K562 (cell line): ENCODE measurements at places on chromosomes 3 and 15. TPM values are rescaled to one million over a fixed set of nuclear protein-coding genes. Genes with fewer than 3 reads are reported as not detected.

GRCh38 chr15:33074212-33074611 is 120.3 kb downstream of the FMN1 start:
- H3K27me3 ChIP-seq: no peaks in the 10 kb centered on the region
- H3K4me1 ChIP-seq: no peaks in the 10 kb centered on the region
- no peak overlapping the region for H3K27ac ChIP-seq
- DNase-seq: no peak
- H3K36me3 ChIP-seq: no peaks in the 10 kb centered on the region
- H3K4me3 ChIP-seq: no peak overlapping the region

DNA sequence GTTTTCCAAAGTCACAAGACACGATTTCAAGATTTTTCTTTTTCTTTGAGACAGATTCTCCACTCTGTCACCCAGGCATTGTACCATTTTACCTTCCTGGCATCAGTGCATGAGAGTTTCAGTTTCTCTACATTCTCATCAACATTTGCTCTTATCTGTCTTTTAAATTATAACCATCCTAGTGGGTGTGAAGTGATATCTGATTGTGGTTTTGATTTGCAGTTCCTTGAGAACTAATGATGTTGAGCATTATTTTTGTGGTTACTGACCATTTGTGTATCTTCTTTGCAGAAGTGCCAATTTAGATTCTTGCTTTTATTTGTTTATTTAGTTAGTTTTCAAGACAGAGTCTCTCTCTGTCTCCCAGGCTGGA is 41.2 kb downstream of the ADIPOQ start:
- peak overlapping the region; percentile 64; the same call in 2 of the 3 replicates for H3K27ac ChIP-seq
- H3K36me3 ChIP-seq: no peaks in the 10 kb centered on the region
- H3K4me3 ChIP-seq: no peak overlapping the region
- no peak for DNase-seq
- H3K4me1 ChIP-seq: peaks cover 11% of the 10 kb centered on the region
- no peaks in the 10 kb centered on the region for H3K27me3 ChIP-seq

DNA sequence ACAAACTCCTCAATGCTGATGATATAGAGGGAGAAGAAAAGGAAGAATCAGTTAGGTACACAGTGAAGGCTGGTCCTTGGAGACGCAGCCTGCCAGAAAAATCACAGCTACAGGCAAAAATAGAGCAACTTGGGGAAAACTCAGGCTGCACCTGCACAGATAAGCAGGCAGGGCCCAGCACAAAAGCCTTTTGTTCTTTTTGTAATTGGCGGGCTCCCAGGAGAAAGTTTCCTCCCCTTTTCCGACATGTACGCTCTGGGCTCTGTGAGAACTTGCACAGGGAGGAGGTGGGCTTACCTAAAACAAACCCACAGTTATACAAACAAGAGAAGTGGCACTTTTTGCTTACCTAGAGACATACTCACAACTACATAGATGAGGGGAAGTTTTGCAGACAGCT is 813.4 kb upstream of the EPHA6 start:
- no peaks in the 10 kb centered on the region for H3K27me3 ChIP-seq
- DNase-seq: no peak
- no peaks in the 10 kb centered on the region for H3K36me3 ChIP-seq
- no peak overlapping the region for H3K27ac ChIP-seq

- no peaks in the 10 kb centered on the region for H3K36me3 ChIP-seq
- no peak overlapping the region for H3K4me3 ChIP-seq
- H3K4me1 ChIP-seq: no peaks in the 10 kb centered on the region
- DNase-seq: no peak
- no peak overlapping the region for H3K27ac ChIP-seq
These were observed 67.1 kb downstream of the PLOD2 start for GRCh38 chr3:146093896-146094295.

Gene ZIC4
- not detected in 2 replicates for total RNA-seq

Gene GPR171
- total RNA-seq: 0.11 TPM in 1 of 2 replicates, not detected in the other

Gene CYP11A1
- 0.16 and 0.25 TPM in 2 replicates for total RNA-seq
